ENCODE measurements at places on chromosomes 7 and 10. TPM values are rescaled to one million over a fixed set of nuclear protein-coding genes. Genes with fewer than 3 reads are reported as not detected.

The FAM221A gene
- 2.6 TPM for total RNA-seq

The MRLN gene
- not detected for total RNA-seq

The CRHR2 gene
- total RNA-seq: 0.35 TPM

- DNase-seq: no peak
Observed at GRCh38 chr7:155527664-155528063, 18.7 kb downstream of the CNPY1 start.

- no peak for DNase-seq
Observed at GRCh38 chr10:12062754-12063482, 5.8 kb upstream of the DHTKD1 start.

DNA sequence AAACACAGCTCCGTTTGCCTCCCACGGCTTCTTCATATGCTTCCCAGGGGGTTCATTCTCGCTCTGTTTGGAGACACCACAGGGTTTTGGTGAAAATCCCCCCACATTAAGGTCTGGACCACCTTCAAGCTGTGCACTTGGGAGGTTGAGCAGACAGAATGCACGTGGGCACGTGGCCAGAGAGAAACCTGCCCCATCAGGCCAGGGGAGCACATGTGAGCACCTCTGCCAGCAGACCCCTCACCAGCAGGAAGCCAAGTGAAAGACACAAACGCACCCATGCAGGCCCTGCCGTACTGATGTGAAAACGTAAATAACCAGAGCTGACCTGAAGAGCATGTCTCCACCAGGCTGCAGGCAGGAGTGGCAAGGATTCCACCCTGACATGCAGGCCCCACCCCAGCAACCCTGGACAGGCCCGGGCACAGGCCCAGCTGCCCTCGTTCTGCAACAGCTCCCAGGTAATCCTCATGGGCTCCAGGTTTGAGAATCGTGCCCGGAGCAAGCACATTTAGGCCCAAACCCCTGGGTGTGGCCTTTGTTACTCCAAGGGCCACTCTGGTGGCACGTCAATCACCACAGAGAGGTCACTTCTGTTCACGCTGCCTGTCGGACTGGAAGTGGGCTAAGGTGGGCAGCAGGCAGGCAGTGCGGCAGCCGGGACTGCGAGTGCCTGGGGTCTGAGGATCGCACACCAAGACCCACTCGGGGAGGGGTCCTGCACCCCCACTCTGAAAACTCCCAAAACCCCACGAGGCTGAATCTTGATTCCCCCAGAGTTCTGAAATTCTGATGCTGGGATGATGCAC lies 184.4 kb downstream of the PTPRN2 start:
- DNase-seq: no peak

DNA sequence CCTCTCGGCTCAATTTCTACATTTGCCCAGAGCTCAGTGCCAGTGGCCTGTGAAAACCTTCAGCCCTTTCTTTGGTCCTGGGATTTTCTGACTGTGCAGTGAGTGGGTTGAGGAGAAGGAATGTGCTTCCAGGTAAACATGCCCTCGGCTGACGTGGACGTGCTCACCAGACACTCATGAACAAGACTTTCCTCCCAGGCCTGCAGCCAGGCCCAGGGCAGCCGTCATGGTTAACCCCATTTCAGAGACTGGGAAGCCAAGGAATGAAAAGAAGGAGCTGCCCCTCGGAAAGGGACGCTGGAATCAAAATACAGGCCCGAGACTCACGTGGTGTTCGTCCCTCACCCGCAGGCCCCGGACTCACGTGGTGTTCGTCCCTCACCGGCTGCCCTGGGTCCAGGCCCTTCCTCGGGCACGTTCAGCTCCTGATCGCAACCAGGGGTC lies 8.8 kb upstream of the CALML5 start:
- DNase-seq: no peak

- no peak for DNase-seq
Observed at GRCh38 chr10:6115824-6116350, 27.1 kb downstream of the RBM17 start.

Measured in Right ventricle myocardium inferior (tissue), 1 donor.